ENCODE measurements at places on chromosomes 13 and 19.

GRCh38 chr19:38042132-38042531 is 135.1 kb downstream of the SIPA1L3 start:
- no peak for DNase-seq

- DNase-seq: no peak
Observed at GRCh38 chr19:51919606-51920005, 7.7 kb upstream of the ZNF613 start.

GRCh38 chr19:3194106-3195087 is 8.7 kb downstream of the NCLN start:
- DNase-seq: no peak

DNA sequence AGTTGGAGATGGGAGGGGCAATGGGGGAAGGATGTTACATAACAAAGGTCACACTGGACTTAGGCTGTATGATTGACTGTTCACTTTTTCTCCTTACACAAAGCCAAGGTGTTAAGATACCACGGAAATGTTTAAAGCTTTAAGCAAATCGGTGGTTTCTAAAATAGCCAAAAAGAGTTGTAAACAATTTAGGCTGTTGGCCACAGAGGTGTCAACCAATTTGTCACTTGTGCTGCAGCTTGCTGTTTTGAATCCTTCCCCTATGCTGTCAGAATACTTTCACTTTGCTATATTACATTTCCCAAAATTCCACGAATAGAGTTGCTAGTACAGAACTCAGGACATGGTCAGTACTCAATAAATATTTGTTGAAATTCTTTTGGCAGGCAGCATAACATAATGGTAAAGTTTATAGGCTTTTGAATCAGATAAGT is 149.3 kb downstream of the VWA8 start:
- no peak for DNase-seq

- DNase-seq: no peak
Observed at GRCh38 chr13:36124236-36124822, 6.9 kb downstream of the DCLK1 start.

GRCh38 chr19:57812226-57812625 is 2.5 kb downstream of the ZNF552 start:
- no peak for DNase-seq

DNA sequence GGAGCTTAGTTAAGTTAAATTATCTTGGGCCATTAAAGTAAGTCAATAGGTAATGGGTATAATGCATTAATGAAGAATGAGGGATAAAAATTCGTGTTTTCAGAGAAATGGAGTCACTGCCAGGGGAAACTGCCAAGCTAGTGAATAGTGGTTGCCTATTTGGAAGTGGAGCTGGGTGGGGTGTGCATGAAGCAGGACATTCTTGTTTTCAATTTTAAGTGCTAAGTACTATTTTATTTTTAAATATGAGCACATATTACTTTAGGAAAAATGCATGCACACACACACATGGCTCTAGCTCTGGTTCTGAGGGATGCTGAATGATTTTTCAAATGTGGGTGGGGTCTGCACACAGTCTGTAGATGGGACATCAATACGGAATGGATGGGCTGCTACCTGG is 717.7 kb upstream of the SGCG start:
- DNase-seq: no peak

DNA sequence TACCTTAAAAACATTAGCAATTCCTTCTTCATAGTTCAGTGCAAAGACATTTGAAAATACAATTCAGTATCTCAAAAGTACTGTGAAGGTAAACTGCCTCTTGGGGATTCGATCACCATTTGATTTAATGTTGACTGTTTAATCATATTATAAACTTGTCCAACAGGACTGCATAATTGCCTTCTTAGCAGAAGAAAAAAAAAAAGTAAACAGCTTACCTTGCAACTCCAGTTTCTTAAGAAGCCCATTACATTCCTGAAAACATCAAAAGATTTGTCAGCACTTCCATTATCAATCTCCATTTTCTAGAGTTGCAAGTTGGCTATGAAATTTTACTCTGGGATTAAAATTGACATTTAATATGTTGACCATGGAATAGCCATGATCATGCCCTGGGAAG is 1154.6 kb downstream of the OLFM4 start:
- DNase-seq: no peak

DNA sequence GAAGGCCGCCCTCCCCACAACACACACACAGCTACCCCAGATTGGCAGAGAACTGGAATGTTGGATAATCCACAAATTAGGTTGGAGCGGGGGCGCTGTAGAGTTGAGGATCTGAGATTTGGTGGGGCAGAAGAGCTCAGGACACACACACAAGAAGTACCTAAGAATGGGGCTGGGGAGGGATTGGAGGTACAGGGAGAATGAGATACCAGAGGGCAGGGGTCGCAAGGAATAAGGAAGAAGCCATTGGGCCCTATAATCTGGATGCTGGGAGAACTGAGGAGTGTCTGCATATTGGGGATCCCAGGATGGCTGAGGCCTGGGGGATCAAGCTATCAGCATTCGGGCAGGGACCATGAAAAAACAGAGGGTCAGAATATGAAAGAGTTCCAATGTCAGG is 11.5 kb downstream of the SYT3 start:
- no peak for DNase-seq

- no peak for DNase-seq
Observed at GRCh38 chr13:27954406-27954851, 14.7 kb downstream of the CDX2 start.

- DNase-seq: no peak
Observed at GRCh38 chr19:3548606-3549005, 8.8 kb downstream of the MFSD12 start.

DNA sequence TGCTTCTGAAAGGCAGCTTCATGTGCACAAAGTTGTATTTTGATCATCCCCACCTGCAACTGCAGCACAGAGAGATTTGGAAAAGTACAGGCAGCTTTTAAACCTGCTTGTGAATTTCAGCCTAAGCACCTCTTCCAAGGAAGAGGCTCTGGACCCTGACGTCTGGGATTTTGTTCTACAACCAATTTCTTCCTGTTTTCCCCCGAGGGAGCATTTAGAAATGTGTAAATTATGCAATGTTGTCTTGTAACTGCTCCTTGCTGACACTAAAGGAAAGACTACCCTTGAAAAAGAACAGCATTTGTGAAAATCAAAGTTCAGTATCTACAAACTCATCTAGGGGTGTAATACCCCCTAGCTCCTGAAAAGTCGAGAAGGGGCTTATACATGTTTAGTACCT is 15.4 kb downstream of the MED26 start:
- DNase-seq: no peak

GRCh38 chr19:41328842-41329225 is 18.9 kb downstream of the CCDC97 start:
- no peak for DNase-seq

- no peak for DNase-seq
Observed at GRCh38 chr13:103371271-103371670, 305.1 kb upstream of the SLC10A2 start.

- DNase-seq: no peak
Observed at GRCh38 chr19:53466726-53467484, 628 bp upstream of the ZNF813 start.

DNA sequence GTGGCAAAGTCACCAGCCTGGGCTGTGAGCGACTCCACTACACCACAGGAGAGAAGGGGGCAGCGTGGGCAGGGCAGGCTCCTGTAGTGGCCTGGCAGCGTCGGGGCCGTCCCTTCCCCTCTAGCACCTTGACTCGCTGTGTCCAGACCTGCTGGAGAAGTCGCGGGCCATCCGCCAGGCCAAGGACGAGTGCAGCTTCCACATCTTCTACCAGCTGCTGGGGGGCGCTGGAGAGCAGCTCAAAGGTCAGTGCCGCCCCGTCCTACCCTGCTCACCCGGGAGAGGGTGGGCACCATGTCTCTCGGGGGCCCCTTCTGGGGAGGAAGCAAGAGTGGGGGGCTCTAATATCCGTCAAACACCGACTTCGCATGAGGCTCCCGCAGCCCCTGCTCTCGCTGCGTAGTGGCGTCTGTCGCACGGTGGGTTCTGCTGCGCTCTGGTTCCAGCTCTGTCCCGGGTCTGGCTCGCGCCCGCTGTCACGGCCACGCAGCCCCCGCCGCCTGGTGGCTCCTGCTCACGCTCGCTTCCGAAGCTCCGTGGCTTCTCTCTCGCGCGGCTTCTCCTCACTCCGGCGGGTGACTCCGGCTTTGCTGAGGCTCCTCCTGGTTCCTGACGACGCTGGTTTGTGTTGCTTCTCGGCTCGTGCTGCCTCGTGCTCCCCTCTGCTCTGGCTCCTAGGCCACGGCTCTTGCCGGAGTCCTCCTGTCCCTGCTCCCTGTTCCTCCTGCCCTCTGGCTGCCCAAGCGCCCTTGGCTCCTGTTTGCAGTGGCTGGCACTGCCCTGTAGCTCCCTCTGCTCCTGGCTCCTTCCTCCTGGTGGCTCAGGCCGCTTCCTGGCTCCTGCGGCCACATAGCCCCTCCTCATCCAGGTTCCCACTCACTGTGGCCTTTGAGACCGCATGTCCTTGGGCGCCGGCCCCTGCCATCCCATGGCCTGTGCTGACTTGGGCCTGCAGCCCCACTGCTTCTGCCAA is 27.2 kb downstream of the MYH14 start:
- DNase-seq: no peak

DNA sequence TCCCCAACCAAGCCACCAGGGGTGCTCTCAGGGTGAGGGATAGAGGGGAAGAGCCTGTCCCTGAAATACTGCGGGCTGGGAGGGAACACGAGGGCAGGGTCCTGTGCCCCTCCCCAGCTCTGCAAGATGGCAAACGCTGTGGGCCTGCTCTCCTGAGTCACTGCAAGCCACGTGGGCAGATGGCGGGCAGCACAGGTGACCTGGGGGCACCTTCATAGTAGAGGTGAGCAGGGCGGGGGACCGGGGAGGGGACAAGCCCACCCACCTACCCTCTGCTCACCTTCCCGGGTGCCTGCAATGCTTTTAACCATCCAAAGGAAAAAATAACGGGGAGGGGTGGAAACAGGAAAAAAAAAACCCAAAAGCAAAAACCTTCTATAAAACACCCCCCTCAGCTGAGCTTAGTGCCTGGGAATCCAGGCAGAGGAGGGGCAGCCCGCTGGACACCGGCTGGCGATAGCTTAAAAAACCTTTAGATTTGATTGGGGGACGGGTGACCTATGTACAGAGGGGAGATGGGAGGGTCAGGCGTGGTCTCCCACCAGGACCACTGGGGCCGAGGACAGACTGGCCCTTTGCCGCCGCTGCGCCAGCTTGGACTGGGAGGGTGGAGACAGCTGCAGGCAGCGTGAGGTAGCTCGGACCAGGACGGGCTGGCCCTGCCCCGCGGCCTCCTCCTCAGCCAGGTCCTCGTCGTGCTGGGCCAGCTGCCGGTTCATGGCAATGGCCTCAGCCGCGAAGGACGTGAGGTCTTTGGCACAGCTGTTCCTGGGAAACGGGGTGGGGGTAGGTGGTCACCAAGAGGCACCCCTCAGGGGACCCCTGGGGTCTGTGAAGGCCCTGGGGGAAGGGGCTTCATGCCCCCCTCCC is 11.7 kb downstream of the MKNK2 start:
- DNase-seq: no peak

DNA sequence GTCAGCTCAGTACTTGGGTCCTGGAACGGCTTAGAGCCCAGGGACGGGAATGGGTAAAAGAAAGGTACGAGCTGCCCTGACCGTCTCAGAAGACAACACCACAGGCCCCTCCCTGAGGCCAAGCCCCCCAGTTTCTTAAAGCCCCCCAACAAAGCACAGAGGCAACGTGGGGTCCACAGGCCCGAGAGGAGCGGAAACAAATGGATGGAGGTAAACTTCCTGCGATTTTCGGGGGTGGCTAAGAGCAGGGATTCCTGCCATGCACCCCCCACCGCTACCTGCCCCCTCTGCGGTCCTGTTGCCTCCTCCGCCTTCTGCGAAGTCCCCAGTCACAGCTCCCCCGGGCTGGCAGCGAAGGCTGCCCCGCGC is 48.2 kb downstream of the PTPRS start:
- DNase-seq: no peak

- peak; percentile 32 for DNase-seq
Observed at GRCh38 chr13:62360609-62361008, 945.0 kb upstream of the PCDH20 start.

DNA sequence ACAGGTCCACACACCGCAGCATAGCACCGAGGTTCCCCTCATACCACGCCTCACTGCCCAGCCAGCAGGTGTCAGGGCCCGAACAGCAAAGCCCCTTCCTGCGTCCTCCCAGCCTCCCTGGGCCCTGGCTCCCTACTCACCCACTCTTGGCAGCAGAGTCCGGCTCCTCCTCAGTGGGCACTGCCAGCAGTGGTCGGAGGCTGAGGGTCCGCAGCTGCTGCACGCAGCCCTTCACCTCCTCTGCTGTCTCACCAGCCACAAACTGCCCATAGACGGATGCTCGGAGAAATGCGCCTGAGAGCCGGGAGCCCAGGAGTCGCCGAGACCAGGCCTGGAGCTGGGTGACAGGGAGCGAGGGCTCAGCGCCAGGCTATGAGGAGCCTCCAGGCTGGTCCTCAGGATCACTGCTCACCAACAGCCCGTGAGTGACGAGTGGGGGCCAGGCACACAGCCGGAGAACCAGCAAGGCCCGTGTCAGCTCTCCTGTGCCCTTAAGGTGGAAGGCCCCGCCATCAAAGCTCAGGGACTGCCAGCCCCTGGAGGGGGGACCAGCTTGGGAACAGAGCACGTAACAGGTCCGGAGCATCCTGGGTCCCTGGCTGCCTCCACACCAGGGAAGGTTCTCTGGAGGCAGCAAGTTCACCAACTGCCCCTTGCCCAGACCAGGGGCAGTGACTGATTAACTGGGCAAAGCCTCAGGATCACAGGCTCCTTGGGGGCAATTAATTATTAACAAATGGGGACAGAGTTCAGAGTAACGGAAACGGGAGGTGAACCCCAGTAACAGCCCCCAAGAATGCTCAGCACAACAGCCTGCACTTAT is at the start of gene PRODH2:
PRODH2 (minus strand) TSS at position 626 of the 823 bp plus-strand sequence; CDS start at position 586, 40 bp downstream.
- no peak for DNase-seq

DNA sequence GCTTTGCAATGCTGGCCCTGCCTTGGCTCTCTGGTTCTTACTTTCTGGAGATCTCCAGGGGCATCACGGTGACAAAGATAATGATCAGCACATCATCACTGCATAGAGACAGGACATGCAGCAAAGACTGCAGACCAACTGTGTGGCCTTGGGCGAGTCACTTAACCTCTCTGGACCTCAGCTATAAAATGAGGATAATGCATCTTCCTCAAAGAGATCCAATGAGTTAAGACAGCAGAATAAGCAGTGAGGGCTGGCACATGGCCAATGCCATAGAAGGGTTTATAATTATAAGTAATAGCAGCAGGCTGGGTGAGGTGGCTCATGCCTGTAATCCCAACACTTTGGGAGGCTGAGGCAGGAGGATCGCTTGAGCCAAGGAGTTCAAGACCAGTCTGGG is 2.4 kb downstream of the MAG start:
- no peak for DNase-seq

GRCh38 chr19:46762245-46762890 is 16.1 kb upstream of the STRN4 start:
- no peak for DNase-seq

DNA sequence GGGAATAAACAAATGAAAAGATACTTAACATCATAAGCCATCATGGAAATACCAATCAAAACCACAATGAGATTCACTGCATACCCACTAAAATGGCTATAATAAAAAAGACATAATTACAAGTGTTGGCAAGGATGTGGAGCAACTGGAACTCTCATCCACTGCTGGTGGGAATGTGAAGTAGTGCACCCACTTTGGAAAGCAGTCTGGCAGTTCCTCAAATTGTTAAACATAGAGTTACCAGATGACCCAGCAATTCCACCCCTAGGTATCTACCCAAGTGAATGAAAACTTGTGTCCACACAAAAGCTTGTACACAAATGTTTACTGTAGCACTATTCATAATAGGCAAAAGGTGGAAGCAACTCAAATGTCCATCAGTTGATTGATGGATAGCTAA is 46.9 kb downstream of the FLT1 start:
- DNase-seq: no peak
